ENCODE measurements at places on chromosomes 1 and 21. TPM values are rescaled to one million over a fixed set of nuclear protein-coding genes. Genes with fewer than 3 reads are reported as not detected.

KRTAP19-4 gene
- not detected for total RNA-seq

BGLAP gene
- 4.6 TPM for total RNA-seq

RHOU gene
- total RNA-seq, result 30.7 TPM

LCA5L gene
- total RNA-seq, result 0.81 TPM

SOX13 gene
- total RNA-seq, result 69.2 TPM

SPAG17 gene
- not detected for total RNA-seq

TXNIP gene
- total RNA-seq, result 683 TPM

LYST gene
- total RNA-seq, result 32.3 TPM

RNU1-2 gene
- total RNA-seq, result 6,222 TPM

RIPPLY3 gene
- not detected for total RNA-seq

CCDC17 gene
- 6.8 TPM for total RNA-seq

CNTN2 gene
- total RNA-seq, result 0.43 TPM

FTCD gene
- 2.1 TPM for total RNA-seq

GPR52 gene
- 2.9 TPM for total RNA-seq

GREM2 gene
- total RNA-seq, result 6.0 TPM

OR2T29 gene
- not detected for total RNA-seq
